ENCODE measurements at places on chromosomes 7 and 10.

- no peak for DNase-seq
These were observed 11.0 kb downstream of the MAPK8 start for GRCh38 chr10:48317321-48317990.

- peak; percentile 25 for DNase-seq
These were observed 82.1 kb downstream of the SLC37A3 start for GRCh38 chr7:140316165-140316661.

- DNase-seq = no peak
These were observed 33.5 kb downstream of the OSBPL3 start for GRCh38 chr7:24946467-24946866.

DNA sequence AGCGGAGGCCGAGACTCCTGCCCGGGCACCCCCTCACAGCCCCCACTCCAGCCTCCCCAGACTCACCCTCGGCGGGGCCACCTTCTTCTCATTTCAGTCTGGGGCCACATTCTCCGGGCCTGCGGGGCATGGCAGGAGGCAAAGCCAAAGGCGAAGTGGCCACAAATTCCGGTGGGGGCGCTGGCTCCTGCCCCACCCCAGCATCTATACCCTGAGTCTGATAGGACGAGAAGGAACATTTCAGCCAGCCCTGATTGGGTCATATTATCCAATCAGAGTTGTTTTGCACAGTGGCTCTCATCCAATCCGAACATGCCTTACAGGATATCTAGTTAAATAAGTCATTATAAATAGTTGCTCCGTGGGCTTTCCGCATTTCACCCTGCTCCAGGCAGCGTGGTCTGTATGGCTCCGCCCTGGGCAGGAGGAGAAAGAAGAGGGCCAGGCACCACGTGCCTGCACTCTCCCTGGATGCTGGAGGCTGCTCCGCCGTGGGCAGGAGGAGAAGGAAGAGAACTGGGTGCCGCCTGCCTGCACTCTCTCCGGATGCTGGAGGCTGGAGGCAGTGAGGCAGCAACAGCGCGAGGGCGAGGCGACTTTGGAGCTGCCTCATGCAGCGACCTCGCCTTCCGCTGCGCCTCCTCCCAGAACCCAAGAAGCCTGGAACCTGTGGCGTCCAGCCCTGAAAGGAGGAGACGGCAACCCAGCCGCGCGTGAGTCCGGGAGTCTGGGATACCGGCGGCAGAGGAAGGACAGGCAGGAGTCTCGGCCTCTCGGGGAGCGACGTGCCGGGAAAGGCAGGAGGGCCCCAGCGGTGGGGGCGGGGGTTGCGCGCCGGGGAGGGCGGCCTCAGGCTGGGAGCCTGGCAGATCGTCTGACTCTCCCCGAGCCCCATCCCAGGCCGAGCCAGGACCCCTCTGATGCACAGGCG, 162.9 kb downstream of the ZNF33B start:
- DNase-seq = peak; percentile 1

- DNase-seq = no peak
These were observed 861.1 kb upstream of the ZWINT start for GRCh38 chr10:57222129-57222528.

GRCh38 chr7:128067983-128068382, 36.7 kb upstream of the LRRC4 start:
- DNase-seq = no peak

DNA sequence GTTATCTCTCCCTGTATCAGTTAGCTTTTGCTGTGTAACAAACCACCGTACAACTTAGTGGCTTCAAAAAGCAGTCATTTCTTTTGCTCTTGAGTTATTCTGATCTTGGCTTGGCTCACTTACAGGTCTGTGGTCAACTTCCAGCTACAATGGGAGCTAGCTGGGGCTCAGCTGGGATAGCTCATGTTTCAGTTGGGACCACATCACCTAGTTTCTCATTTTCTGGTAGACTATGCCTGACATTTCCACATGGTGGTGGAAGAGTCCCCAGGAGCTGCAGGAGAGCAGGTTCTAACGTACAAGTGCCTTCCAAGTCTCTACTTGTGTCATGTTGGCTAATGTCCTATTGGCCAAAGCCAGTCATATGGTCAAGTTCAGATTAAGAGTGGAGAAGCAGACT, 25.8 kb upstream of the PIP4K2A start:
- no peak for DNase-seq

GRCh38 chr10:80540981-80541750, 3.5 kb downstream of the SH2D4B start:
- no peak for DNase-seq

DNA sequence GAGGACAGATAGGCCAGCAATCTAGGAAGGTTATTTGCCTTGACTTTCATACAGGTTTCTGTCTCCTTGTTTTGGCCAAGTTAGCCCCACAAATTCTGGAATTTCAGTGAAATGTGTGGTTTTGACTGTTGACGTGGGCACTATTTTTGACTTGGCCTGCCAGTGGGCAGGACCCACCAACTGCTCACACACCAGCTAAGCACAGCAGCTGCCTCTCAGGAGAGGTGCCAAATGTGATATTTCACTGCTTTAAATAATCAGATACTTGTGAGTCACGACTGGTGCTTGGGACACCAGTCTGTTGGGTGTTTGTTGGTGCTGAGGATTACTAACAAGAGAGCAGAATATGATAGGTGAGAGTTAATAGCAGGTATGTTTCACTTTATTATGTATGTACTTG, 409.7 kb upstream of the MTPN start:
- DNase-seq = no peak

DNA sequence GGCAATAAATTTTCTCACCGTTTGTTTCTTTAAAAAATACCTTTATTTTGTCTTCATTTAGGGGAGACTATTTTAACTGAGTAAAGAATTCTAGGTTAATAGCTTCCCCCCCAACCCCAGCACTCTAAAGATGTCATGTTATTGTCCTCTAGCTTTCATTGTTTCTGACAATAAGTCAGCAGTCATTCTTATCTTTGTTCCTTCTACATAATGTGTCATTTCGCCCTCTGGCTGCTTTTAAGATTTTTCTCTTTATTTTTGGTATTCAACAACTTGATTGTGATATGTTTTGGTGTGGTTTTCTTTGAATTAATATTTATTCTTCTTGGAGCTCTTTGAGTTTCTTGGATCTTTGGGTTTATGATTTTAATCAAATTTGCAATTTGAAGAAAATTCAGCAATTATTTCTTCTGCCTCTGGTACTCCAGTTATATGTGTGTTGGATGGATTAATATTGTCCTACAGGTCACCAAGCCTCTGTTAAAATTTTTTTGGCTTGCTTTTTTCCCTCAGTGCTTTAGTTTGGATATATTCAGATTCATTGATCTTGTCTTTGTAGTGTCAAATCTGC, 64.6 kb upstream of the ELN start:
- no peak for DNase-seq

- DNase-seq = no peak
These were observed 29.7 kb upstream of the MTERF1 start for GRCh38 chr7:91910171-91910570.

GRCh38 chr7:148661471-148661870, 37.2 kb upstream of the CUL1 start:
- DNase-seq = no peak

DNA sequence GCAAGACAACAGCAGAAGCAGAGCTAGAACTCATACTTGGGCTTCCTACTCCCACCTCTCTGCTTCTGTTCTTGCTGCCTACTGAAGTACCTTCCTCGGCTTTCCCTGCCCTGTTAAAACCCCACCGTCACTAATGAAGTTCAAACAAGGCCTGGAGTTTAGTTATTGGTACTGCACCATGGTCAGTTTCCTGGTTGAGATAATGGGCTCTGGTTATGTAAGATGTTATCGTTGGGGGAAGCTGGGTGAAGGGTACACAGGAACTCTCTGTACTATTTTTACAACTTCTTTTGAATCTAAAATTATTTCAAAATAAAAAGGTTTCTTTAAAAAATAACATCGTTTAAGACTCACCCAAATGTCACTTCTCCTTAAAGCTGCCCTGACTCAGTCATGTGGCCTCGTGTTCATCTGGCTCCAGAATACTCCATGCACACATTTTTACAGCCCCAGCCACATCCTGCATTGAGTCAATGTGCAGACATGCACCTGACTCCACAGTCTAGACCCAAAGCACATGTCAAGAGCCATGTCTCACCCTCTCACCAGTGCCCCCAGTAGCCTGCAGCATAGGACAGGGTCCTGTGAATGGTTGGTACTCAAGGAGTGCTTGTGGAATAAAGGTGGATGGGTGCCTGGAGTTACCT, 36.9 kb upstream of the AQP1 start:
- no peak for DNase-seq

DNA sequence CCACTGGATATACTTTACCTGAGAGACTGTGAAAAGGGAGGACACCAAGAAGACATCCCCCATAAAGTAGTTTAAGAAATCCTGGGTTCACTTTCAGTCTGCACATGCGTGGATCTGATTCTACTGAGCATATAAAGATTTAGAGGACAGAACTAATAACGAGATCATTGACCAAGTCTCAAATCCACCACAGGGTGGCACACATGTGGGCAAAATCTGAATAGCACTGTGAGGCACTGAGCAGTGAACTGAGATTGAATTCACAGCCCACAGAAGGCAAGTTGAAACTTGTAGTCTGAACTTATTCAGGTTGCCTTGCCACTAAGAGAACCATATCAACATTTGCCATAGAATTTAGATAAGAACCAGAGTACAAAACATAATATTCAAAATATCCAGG, 818.6 kb downstream of the GRID1 start:
- DNase-seq = no peak

- no peak for DNase-seq
These were observed 49.3 kb upstream of the PARD3 start for GRCh38 chr10:34864149-34865067.

DNA sequence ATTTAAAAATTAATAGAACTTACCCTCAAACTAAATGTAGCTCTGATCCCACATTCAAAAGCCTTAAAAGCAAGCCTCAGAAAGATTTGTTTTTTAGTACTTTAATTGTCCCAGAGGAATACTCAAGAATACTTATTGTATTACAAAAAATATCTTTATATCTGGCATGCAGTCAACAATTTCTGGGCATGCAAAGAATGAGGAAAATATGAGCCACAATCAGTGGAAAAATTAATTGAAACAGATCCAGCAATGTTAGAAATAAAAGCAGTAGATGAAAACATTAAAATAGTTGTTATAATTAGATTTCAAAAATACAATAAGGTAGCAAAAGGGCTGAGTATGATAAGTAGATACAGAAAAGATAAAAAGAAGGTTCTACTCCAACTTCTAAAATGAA, 154.7 kb downstream of the PON1 start:
- no peak for DNase-seq

DNA sequence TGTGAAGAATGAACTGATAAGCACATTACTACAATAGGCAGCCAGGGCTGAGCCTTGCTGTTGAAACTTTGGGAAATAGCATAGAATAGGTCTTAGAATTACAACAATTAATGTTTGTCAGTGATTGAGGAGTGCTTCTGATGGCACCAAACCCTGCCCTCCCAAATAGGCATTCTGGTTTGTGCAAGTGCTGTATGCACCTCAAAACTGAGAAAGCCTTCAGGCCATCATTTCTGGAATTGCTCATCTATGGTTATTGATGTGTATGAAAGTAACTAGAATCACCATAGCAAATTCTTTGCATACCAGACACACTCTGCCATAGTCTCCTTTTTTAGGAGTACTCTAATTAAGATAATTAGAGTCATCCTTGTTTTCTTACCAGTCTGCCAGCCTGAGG, 585.0 kb upstream of the MBL2 start:
- DNase-seq = no peak

DNA sequence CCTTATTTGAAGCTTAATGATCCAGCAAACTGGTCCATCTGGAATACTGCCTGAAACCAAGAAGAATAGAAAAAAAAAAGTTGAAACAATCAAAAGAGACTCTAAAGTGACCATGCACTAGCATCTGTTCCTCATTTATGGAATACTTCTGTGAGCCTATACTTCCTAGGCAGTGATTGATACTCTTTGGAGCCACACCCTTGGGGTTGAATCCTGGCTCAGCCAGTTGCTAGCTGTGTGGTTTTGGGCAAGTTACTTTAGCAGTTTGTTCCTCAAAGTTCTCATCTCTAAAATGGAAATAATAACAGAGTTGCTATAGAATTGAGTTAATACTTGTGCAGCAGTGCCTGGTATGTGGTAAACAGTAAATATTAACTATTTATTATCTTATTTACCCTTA, 208.9 kb downstream of the GPR158 start:
- no peak for DNase-seq

DNA sequence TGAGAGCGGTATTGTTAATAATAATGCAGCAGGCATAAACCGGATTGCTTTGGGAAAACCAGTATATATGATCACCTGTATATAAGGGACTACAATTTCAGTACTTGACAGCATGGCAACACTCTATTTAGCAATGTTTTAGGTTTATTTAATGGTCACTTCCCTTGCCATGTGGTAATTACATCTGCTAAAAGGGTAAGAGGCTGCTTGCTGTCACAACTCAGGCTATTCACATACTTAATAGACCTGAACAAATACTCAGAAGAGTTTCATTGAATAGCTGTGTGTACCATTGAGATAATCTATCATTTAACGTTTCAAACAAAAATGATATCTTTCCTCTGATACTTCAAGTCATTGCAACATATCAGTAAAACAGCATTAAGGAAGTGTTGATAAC, 90.1 kb downstream of the PCDH15 start:
- DNase-seq = no peak

Data from activated T-cell treated with anti-CD3 and anti-CD28 coated beads for 48 hours (primary cell).